Calu3 (cell line): ENCODE measurements at places on chromosomes 7 and 10. TPM values are rescaled to one million over a fixed set of nuclear protein-coding genes. Genes with fewer than 3 reads are reported as not detected.
A peak's percentile ranks its signal among the peaks of the same experiment; 100 is the strongest.

- peak overlapping the region; percentile 27 for H3K27ac ChIP-seq
- peaks cover 14% of the 10 kb centered on the region for H3K4me1 ChIP-seq
- DNase-seq = peak; percentile 52
- peaks cover 4% of the 10 kb centered on the region for H3K36me3 ChIP-seq
- no peaks in the 10 kb centered on the region for H3K27me3 ChIP-seq
These were observed 116.3 kb downstream of the CYP26A1 start for GRCh38 chr10:93189944-93190343.

DNA sequence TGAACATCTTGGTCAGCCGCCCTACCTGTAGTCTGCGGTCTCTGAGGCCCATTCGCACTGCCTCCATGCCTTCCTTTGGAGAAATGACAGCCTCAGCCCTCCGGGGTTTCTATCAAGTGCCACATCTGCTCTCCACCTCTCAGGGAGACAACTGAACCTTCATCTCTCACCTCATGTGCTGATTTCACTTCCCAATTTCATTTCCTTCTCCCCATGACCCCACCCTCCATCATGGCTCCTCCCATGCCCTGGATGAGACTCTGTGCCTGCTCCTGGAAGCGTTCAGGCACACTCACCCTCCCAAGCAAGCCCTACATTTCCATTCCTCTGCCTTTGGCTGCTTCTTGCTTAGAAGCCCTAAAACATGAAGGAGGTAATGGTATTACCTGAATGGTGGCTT, 7.8 kb upstream of the SCD start:
- peaks cover 17% of the 10 kb centered on the region for H3K27me3 ChIP-seq
- H3K4me3 ChIP-seq = no peak overlapping the region
- peaks cover 9% of the 10 kb centered on the region for H3K4me1 ChIP-seq
- H3K27ac ChIP-seq = no peak overlapping the region
- no peak for DNase-seq
- no peaks in the 10 kb centered on the region for H3K36me3 ChIP-seq

GRCh38 chr7:131431289-131431688, 103.6 kb downstream of the MKLN1 start:
- H3K27me3 ChIP-seq = no peaks in the 10 kb centered on the region
- DNase-seq = no peak
- no peak overlapping the region for H3K4me3 ChIP-seq
- H3K36me3 ChIP-seq = peaks cover 29% of the 10 kb centered on the region

DNA sequence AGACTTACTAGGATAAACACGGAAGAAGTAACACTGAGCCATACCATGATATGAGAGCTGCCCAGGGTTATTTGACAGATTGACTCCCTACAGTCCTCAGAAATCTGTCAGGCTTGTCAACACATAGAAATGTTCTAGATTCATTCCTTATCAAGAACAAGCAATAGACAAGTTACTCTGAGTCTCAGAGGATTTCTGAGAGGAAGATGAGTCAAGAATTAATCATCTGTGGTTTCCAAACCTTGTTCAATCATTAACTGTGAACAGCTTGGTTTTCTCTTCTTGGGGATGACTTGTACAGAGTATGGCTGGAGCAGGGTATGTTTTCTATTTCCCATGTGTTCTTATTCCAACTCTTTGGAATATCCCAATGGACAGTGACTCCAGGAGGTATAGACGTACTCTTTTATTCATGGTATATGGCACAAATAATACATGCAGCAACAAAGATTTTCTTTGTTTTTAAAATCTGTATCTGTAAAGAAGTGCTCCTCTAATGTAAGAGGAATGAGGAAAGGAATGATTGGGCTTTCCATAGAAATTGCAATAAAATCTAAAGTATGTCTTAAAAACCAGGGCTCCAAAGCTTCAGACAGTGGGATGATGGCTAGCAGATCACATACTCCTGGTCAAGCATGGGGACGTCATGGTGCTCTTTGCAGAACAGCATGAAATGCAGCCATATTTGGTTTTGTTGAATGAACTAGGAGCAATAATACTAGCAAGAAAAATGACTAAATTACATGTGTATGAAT, 11.9 kb upstream of the SFR1 start:
- no peaks in the 10 kb centered on the region for H3K36me3 ChIP-seq
- peak overlapping the region; percentile 63 for H3K27ac ChIP-seq
- no peaks in the 10 kb centered on the region for H3K27me3 ChIP-seq
- H3K4me1 ChIP-seq = peaks cover 19% of the 10 kb centered on the region
- no peak for DNase-seq

The FEZF1 gene
- 0.22 TPM in 1 of 2 replicates, not detected in the other for total RNA-seq

- peaks cover 4% of the 10 kb centered on the region for H3K36me3 ChIP-seq
- DNase-seq = no peak
- H3K27ac ChIP-seq = no peak overlapping the region
- no peaks in the 10 kb centered on the region for H3K27me3 ChIP-seq
These were observed 5.8 kb upstream of the IFRD1 start for GRCh38 chr7:112444505-112444904.
